Activated CD4-positive, CD25-positive, alpha-beta regulatory T cell treated with anti-CD3 and anti-CD28 coated beads, Interleukin-2, amount 50 U/mL, for 24 hours (primary cell): ENCODE measurements at places on chromosomes 13 and 19.

DNA sequence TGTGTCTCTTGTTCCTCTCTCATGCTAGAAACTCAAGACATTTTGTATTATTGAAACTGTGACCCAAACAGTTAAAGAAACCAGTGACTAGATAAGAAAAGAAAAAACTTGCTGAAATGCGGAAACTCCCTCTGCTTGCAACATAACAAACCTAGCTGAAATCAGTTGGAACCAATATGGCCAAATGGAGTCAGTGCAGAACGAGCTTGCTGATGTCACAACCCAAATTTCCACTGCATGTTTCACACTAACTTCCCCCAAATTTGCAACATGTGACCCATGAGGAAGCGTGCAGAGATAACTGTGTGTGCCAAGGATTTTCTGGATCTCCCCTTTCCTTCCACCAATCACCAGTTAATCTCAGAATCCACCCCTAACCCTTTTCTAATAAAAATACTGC lies 208.0 kb downstream of the DLEU7 start:
- no peak for ATAC-seq

DNA sequence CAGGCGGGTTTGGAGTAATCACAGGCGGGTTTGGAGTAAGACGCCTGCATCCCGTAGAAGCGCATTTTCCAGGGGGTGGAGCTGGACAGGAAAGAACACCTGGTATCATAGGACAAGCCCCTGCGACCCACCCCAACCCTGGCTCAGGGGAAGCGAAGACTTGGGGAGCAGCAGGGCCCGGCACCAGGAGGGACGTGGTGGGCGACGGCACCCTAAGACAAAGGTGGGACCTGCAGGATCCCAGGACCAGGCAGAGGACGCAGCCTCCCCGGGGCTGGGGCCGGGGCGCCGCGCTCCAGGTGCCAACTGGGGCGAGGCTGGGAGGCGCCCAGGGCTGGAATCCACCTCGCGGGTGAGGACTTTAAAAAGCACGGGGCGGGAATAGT lies 520 bp downstream of the ZNF600 start:
- peak; percentile 20 for ATAC-seq

DNA sequence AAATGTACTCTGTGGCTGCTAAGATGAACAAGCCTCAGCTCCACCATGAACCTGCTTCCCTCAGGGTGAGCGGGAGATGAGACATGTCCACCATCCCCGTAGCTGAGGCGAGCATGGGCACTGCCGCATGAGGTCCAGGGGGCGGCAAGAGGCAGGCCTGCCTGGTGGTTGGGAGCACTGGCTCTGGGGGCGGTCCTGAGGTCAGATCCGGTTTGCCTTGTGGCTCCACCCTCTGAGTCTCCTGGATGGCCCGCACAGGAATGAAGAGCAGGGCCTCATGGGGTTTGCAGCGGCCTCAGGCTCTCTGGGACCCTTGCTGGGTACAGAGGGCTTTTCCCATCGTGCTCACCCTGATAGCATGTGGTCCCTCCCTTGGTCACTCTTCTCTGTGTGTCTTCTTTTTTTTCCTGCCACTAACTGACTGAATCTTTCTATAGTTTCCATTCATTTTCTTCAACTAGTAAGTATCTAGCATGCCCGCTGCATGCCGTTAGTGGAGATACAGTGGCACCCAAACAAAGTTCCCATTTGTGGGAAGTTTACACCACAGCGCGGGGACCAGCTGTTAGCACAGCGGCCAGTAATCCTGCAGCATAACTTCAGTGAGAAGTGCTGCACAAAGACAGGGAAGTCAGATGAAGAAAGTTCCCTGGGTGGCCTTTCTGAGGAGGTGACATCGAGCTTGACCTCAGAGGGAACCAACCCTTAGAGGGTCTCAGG lies 37.3 kb downstream of the CAPN12 start:
- no peak for ATAC-seq

GRCh38 chr19:47750752-47751151 lies 5.4 kb downstream of the NOP53 start:
- no peak for ATAC-seq

GRCh38 chr19:1098177-1099051 lies 3.2 kb upstream of the POLR2E start:
- ATAC-seq = no peak

DNA sequence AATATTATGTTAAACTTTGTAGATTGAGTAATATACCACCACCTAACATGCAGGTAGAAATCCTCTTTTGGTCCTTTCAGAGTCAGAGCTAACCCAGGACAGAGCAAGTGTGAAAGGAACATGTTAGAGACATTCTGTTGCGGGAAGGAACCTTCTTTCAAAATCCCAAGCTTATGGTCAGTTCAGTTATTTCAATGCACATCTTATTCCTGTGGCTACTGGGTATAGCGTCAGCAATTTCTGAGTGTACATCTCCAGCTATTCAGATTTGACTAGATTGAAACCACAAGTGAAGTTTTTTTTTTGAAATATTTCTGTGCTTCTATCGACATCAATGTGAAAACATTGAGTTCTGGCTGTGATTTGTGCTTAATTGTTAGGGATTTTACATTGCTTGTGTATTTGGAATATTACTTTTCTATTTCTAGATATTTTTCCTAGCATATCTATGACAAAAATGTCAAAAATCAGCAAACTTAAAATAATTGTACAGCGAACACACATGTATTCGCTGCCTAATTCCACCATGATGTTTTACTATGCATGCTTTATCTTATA lies 165.3 kb downstream of the LMO7 start:
- no peak for ATAC-seq

DNA sequence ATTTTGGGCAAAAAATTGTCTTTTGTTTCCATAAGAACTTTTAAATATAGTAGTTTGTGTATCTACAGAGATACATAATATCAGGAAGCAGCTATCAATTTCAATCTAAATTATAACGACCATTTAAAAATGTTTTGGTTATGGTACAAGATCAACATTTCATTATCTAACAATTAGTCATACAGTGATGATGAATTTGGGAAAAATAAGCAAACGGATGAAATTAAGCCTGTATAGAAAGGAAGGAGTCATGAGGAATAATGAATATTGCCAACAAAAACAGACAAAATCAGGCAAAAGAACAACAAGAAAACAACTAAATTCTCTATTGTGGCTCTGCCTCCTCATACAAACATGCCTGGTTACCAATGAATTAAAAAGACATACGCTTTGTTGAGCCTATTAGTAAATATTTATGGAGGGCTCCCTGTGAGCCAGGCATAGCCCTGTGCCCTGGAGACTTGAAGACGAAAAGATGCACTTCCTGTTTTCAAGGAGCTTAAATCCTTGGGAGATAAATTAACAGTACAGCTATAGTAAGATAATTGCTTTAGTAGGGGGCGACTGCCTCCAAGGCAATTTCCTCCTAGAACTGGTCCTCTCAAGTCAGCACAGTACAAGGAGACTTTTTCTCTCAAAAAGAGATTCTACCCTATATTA lies 73.0 kb downstream of the NALCN start:
- no peak for ATAC-seq

- ATAC-seq = no peak
Measured at GRCh38 chr13:24257497-24257896, 51.9 kb upstream of the C1QTNF9 start.

- no peak for ATAC-seq
Measured at GRCh38 chr13:30037766-30038165, 187.3 kb upstream of the UBL3 start.

DNA sequence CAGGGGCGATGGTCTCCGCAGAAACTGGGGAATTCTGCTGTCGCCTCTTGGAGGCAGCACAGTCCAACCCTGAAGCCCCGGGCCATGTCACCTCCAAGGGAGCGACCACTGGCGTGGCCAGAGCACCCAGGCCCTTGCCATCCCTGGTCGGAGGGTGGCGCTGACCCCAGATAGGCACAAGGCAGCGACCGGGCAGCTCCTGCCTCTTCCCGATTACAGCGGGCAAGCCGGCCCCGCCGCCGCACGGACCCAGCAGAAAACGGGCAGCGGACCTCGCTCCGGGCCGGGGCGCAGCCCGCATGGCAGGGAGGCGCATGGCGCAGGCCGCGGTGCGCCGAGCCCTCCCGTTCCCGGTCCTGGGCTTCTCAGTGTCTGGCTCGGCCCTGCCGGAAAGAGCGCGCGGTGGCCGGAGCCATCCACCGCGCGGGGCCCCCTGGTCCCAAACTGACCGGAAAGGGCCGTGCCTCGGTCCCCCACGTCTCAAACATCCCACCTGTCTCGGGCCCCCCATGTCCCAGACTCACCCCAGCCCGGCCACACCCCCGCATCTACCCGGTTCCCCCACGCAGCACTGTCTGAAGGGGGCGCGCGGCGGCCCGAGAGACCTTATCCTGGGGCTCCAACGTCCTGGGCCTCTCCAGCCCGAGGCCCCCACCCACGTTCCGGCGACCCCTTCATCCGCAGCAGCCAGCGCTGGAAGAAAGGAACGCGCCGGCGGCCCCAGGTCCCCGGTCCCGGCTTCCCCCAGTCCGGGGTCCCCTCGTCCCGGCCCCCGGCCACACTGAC lies 727 bp downstream of the CERS1 start:
- no peak for ATAC-seq

DNA sequence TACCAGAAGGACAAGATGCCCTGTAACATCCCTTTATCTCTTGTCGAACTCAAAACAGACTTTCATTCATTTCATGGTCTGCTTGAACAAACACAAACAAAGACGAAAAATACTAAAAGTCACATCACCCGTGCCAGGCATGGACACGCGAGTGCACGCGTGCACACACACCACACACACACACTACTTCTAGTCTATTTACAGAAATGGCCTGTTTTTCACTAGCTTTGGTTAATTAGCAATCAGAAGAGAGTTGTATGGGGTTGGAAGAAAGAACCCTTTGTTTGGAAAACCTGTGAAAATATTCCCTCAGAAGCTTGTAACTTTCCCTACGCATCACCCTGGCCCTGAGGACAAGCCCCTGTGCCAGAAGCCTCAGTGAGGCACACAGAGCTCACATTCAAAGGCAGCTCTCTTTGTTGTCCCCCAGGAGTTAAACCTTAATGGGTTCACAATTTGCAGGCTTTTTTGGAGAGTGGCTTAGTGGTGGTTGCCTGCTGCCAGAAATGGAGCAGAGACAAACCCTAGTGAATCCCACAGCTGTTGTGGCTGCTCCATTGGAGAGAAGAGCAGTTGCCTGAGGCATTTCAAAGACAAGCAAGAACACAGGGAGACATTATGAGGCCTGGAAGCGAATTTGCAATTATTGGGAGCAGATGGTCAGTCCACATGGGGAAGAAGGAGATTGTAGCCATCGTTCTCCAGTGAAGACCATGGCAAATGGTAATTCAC lies 55.9 kb downstream of the STARD13 start:
- no peak for ATAC-seq

- no peak for ATAC-seq
Measured at GRCh38 chr13:102678339-102679107, 16.3 kb downstream of the METTL21C start.

- peak; percentile 72 for ATAC-seq
Measured at GRCh38 chr19:15584541-15585115, 30.4 kb upstream of the CYP4F8 start.

- no peak for ATAC-seq
Measured at GRCh38 chr13:42367831-42368230, 95.9 kb downstream of the AKAP11 start.

- no peak for ATAC-seq
Measured at GRCh38 chr19:14146789-14147216, 10.4 kb upstream of the ASF1B start.

DNA sequence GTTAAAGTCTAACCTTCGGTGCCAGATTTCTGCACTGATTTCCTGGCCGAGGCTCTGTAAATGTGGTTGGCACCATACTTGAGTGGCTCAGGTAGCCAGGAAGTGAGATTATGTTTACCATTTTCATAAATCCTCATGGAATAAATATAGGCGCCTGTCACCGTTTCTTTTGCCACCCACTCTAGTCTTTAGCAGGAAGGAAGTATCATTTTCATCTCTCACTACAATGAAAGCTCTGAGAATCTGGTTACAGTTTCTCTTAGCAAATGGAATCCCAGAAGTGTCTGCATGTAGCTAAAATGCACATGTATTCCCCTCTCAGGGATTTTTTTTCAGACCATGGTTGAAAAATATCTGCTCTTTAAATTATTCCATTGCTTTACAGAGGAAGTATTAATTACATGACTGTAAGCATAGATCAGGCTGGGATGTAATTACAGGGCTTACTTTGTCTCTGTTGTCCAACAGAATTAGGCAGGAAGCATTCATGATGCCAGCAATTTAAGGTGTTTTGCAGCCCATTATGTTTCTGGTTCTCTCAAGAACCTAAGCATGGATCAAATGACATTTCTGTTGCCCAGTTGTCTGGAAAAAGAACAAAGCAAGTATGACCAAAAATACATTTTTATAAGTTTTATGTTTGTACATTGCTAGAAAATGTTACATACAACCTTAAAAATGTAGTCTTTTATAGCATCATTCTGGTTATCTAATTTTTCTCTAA lies 221.7 kb upstream of the SPRY2 start:
- no peak for ATAC-seq

- ATAC-seq = no peak
Measured at GRCh38 chr19:30857966-30858490, 485.8 kb downstream of the ZNF536 start.

DNA sequence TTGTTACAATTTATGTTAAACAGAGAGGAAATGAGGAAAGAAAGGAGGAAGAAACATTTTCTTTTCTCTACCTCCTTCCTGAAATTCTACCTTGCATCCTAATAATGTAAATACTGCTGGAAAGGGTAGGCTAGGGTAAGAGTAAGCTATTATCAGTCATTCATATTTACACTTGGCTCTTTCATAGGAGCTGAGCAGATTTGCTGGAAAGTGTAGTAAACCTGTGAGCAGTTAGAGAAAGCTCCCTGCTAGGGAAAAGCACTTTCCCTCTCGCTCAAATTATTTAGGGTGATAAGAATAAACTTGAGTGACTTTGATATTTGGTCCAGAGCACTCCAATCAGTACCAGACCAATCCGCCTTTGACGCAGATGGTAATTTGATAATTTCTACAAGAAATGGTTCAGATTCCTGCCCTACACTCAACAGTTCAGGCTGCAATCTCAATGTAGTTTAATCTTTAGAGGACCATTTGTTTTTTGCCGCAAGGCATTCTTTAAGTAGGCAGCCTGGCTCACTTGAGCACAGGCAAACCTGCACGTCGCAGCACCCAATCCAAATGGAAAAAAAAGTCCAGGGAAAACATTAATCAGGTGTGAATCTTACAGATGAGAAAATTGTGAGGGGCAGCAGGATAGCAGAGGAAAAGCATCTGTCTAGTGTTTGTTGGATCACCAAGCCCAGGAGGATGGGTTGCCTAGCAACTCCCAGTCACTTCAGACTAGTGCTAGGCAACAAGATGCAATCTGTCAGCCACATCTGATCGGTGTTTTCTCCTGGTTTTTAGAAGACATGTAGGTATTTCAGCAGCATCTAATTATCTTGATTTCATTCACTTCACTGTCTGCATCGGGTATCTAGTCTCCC lies 68.6 kb upstream of the KL start:
- no peak for ATAC-seq

DNA sequence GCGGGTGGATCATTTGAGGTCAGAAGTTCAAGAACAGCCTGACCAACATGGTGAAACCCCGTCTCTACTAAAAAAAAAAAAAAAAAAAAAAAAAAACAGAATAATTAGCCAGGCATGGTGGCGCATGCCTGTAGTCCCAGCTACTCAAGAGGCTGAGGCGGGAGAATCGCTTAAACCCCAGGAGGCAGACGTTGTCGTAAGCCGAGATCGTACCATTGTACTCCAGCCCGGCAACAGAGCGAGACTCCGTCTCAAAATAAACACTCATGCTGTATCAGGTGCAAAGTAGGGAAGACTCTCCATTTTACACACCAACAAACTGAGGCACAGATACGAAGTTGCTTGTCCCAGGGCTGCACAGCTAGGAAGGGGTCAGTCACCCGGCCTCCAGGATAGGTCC lies 15.6 kb downstream of the TLE6 start:
- ATAC-seq = no peak

- no peak for ATAC-seq
Measured at GRCh38 chr13:98118865-98119264, 24.0 kb upstream of the FARP1 start.

GRCh38 chr13:109913936-109914510 lies 127.6 kb upstream of the IRS2 start:
- no peak for ATAC-seq
